ENCODE measurements at places on chromosomes 2 and 18.

DNA sequence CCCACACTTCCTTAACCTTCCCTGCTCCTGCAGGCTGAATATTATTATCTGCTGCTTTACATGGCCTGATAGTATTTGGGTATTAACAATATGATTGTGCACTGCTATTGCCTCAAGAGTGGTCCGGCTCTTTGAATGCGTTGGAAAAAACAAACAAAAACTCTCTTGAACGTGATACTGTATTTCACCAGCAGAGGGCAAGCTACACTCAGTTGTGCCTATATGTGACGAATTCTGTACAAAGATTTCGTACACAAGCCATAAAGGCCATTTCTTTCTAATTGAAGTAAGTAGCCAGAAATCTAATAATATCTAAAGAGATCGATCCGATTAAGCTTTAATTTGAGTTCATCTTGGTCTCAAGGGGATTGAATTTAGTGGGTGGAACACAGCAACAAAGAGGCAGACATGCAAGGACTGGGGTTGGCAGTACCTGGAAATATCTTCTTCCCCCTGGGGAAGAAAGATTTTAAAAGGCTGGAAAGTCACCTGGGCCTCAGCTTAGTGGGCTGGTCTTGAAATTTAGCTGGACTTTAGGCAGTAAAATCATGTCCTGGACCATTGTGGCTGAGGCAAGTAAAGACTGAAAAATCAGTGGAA is 49.3 kb upstream of the RAB6D start:
- peak; percentile 74 for DNase-seq

GRCh38 chr2:62578803-62579640 is 73.0 kb upstream of the TMEM17 start:
- DNase-seq, result peak; percentile 46

DNA sequence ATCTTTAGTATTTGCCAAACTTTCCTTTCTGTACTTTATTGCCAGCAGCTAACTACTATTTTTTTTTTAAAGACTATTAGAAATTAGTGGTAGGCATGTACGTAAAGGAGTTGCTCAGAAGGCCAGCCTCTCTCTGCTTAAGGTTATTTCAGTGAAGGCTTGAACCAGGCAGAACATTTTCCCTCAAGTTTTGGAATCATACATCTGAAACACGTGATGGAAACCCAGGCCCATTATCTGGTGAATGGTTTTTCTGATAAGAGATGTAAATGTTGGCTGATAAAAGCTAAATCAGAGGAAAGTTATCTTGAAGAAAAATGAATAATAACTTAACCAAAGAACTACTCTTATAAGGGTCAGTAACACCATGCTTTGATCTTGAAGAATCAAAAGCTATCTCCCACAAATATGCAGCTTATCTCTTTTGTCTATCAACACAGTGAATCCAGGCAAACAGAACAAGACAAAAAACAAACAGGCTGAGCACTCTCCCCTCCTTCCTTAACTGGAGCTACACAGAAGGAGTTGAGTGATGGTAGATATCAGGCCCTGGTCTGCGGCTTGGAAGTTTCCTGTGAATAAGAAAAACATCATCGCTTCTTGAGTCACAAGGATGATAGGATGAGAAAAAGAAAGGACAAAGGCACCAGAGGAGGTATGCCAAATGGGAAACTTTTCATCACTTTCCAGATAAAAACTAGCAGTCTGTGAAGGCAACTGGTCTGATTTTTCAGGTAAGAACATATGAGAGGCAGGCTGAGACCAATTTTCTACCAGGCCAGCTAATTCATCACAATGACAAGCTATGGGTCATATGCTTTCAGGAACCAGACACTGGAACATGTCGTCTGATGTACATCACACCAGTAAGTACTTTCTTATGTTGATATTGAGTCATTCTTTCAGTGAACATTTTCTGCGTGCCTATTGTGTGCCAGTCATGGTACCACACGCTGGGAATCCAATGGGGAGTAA is 88.4 kb upstream of the STK17B start:
- peak; percentile 87 for DNase-seq

DNA sequence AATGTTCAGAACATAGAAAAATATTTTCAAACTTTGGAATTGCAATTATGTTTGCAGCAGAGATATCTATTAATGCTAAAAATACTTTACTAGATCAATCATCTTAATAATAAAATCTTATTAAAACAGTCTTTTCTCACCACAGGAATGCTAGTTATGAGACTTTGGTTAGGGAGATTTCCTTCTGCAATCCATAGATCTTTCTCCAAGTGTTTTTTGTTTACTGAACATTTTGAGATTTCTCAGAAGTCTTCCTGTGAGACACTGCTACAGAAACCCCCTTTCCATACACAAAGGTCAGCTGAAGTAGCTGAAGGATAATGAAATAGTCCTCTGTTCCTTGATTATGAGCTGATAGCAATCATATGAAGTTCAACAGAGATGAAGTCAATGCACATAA is 59.4 kb upstream of the RAPH1 start:
- DNase-seq, result peak; percentile 42

DNA sequence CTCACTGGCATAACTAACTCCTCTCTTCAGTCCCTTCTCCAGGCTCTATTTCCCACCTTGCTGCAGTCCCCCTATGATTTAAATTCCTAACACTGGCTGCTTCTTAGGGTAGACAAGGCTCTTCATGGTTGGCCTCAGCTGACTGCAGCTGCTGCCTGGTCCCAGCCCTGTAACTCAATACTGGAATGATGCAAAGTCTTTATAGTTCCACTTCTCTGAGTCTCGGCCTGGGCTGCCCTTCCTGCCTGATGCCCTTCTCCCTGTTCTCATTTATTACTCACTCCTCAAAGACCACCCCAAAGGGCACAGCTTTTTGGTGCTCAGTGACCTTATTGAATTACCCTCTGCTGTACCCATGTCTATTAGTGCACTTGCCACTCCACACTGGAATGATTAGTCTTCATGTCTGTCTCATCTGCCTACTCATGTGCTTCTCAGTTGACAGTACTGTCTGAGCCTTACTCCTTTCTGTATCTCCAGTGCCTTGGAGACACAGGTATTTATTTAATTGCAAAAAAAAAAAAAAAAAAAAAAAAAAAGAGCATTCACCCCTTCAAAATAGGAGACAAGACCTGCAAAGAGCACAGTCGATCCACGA is 199.4 kb upstream of the REV1 start:
- DNase-seq, result no peak

DNA sequence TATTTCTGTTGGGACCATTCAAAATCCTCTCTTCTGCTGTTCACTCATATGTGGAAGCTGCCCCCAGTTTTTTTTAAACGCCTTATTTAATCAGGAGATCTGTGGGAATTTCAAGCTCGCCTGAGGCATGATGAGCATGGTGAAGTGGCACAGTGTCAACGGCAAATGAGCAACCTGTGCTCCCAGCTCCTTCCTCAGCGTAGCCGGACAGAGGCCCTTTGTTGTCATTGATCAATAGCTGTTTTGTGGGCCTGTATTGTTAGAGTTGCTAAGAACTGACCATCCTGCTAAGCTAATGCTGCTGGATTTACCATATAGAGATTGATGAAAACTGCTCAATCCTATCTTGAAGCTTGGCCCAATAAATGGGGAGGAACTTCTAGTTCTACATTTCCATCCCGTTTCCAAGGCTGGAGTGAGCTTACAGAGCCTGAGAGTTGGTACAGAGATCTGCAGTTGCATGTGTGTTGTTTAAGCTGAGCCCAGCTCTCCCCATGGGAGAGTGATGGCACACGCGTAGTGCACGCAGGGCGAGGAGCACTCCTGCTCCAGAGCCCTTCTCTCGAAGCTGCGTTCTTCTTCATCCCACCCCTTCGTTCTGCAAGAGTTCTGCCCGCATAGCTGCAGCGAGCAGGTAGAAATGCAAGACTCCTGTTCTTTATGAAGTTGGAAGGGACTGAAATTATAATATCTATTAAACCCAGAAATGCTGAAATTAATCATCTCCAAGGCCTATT is 108.8 kb downstream of the RTN4 start:
- no peak for DNase-seq

DNA sequence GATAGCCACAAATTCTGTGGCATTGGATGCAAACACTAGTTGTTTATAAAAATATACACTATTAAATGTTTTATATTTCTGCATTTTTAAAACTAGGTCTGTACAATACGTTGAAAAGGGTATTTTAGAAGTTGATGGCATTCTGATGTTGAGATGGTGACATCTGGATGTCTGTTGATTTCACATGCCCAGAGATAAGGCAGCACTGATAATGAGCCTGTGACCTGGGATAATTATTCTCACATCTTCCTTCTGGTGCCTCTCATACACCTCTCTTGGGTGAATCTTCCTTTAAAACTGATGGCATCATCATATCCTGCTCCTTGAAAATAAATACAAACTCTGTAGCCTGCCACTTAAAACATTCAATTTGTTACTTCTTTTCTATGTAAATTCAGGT is 208.6 kb downstream of the NYAP2 start:
- DNase-seq, result no peak

GRCh38 chr2:148582679-148583511 is 61.7 kb upstream of the EPC2 start:
- no peak for DNase-seq

DNA sequence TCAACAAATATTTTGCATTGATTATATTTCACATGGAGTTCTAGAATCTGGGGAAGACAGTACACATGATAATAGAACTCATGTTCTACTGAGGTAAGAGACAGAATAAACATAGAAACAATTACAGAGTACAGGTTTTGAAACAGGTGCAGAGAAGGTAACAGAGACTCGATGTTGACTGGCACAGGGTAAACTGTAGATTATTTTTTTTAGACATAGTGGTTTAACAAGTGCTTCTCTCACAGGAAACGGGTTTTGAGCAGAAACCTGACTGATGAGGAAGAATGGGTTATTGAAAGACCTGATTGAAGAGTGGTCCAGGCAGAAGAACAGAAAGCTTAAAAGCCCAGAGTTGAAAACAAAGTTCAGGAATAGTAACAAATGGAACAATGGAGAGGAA is 1002.5 kb upstream of the FAM98A start:
- DNase-seq, result no peak

GRCh38 chr2:74847070-74847858 is 13.3 kb downstream of the HK2 start:
- DNase-seq, result no peak

GRCh38 chr2:219907011-219907365 is 279.6 kb downstream of the SLC4A3 start:
- no peak for DNase-seq

GRCh38 chr2:211127501-211127900 is 571.1 kb downstream of the CPS1 start:
- DNase-seq, result no peak

- no peak for DNase-seq
Observed at GRCh38 chr18:43751835-43752234, 474.5 kb upstream of the SYT4 start.

- DNase-seq, result peak; percentile 60
Observed at GRCh38 chr2:122927197-122927596, 1097.9 kb upstream of the CNTNAP5 start.

DNA sequence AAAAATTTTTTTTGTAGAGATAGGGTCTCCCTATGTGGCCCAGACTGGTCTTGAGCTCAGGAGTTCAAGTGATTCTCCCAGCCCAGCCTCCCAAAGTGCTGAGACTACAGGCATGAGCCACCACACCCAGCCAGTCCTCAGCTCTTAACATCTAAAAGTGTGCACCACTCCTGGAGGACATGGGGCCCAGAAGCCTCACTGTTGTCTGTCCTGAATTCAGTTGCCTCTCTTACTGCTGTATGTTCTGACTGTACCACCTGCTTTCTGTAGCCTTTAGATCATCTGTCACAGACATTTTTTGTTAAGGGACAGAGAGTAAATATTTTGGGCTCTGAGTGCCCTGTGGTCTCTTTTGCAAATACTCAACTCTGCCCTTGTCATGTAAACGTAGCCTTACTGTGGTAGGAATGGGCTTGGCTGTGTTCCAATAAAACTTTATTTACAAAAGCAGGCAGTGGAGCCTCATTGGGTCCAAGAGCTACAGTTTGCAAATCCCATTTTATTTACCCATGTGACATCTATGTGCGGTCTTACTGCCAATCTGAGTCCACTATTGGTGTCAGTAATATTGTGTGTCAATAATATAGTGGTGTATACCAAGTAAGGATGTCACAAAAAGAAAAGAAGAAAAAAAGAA is 38.1 kb downstream of the TMEM37 start:
- no peak for DNase-seq

DNA sequence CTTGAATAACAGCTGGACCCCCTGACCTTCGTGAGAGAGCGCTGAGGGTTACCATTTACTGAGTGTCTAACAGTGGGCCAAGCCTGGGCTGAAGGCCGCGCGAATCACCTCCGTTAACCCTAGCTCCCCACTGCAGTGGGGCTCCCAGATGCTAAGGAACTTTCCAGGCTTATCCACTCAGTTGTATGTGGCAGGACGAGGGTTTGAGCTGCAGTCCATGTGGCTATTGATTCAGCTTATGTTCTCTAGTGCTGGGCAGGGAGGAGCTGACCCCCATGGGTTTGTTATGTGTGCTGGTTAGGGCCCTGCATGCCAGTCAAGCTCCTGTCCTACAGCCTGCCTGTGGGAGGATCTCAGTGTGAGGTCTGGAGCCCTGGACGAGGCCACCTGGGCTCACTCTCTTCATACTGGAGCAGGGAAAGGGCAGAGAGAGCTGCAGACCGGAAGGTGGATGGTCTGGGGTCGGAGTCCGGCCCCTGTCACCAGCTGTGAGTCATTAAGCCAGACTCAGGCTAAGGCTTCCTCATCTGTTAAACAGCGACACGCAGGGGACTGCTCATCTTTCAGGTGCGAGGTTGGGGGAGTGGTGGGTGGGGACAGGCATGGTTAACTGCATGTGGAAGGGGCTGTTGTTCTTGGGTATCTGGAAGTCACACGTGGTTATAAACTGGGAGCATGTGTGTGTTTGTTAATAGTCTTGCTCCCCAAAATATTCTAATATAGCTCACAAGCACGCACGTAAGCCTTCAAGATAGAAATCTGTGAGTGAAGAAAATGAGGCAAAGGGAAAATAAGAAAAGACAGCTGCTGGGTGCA is 6.6 kb downstream of the PSD4 start:
- DNase-seq, result no peak

GRCh38 chr2:47535996-47536395 is 133.0 kb downstream of the MSH2 start:
- DNase-seq, result peak; percentile 51

- no peak for DNase-seq
Observed at GRCh38 chr2:111196435-111196834, 75.7 kb downstream of the BCL2L11 start.

DNA sequence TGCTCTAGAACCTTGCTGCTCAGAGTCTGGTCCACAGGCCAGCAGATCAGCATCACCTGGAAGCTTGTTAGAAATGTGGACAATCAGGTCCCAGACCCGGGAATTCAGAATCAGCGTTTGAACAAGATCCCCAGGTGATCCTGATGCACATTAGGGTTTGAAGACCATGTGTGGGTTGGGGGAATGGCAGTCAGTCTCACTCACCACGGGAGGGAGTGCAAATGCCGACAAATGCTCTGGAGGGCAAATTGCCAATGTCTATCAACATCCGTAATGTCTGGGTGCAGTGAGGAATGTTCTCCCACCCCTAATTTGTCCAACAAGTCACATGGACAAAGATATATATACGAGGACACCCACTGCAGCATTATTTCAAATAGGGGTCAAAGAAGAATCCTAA is 34.5 kb downstream of the INPP5D start:
- no peak for DNase-seq

GRCh38 chr18:70154591-70155194 is 50.8 kb downstream of the RTTN start:
- peak; percentile 52 for DNase-seq

All from cardiac fibroblast (primary cell).